ENCODE measurements at places on chromosomes 5 and 9.

DNA sequence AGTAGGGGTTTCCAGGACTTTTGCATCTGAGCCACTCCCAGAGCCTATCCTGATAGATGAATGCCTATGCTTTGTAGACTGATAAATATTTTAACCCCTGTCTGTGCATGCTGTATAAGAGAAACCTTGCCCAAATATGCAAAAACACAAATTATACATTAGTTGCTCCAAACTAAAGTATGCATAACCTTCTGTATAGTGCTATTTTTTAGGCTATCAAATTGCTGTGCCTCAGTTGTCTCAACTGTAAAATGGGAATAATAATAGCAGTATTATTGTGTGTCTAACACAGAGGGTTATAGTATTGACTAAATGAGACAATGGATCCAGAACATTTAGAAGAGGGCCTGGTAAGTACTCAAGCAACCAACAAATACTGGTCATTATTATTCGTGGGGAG is 117.7 kb downstream of the LIFR start:
- DNase-seq = no peak

GRCh38 chr9:127264462-127265219 is at the start of gene GARNL3:
GARNL3 (plus strand) TSS chr9:127264774; CDS start chr9:127264878, 104 bp downstream.
- DNase-seq = no peak

GRCh38 chr5:71587766-71588532 is 809 bp downstream of the MCCC2 start:
- DNase-seq = no peak

DNA sequence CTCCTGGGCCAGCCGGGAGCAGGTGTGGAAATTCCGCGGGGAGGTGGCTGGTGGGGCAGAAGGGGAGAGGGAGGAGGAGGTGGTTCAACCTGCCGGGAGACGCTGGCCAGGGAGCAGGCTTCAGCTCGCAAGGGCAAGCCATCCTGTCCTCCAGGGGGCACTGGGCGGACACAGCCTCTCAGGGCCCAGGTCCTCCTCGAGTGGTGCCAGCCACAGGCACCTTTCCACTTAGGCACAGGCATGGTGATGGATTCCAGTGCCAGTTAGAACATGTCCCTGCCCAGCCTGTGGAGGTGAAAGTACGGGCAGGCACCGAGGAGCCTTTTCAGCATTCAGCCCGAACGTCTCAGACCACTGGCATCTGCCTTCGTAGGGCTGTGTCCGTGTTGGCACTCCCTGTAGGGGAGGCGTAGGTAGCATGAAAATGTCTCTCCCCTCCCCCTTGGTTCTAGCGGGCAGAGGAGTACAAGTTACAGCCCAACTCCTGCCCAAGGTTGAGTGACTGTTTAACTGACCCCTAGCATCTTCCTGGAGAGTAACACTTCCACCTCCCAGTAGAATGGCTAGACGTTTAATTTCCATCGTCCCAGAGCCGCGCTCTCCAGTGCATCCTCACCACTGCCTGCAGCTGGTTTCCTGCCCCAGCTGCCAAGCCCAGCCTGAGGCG is 48.9 kb downstream of the DAB2IP start:
- DNase-seq = no peak

GRCh38 chr5:90093751-90094485 is 315.6 kb downstream of the CETN3 start:
- DNase-seq = no peak

GRCh38 chr5:144405991-144406390 is 235.3 kb downstream of the KCTD16 start:
- no peak for DNase-seq

DNA sequence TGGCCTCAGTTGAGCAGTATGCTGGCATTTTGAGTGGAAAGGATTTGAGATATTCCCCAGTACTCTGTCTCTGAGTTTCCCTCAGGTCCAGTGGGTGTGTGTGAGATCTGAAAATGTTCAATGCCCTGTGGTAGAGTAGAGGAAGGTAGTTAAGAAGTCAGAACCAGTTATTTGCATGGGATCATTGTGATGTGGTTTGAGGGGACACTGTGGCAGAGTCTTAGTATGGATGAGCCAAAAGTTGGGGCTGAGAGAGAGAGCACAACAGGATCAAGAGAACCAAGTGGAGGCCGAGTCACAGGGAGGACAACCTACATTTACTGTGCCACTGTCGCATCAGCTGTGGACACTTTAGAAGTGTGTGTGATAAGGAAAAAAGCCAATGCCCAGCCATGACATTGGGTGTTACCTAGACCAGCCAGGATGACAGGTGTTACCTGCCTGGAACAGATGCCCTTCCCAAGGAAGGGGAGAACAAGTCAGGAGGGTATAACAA is 128.9 kb upstream of the IL12B start:
- no peak for DNase-seq

DNA sequence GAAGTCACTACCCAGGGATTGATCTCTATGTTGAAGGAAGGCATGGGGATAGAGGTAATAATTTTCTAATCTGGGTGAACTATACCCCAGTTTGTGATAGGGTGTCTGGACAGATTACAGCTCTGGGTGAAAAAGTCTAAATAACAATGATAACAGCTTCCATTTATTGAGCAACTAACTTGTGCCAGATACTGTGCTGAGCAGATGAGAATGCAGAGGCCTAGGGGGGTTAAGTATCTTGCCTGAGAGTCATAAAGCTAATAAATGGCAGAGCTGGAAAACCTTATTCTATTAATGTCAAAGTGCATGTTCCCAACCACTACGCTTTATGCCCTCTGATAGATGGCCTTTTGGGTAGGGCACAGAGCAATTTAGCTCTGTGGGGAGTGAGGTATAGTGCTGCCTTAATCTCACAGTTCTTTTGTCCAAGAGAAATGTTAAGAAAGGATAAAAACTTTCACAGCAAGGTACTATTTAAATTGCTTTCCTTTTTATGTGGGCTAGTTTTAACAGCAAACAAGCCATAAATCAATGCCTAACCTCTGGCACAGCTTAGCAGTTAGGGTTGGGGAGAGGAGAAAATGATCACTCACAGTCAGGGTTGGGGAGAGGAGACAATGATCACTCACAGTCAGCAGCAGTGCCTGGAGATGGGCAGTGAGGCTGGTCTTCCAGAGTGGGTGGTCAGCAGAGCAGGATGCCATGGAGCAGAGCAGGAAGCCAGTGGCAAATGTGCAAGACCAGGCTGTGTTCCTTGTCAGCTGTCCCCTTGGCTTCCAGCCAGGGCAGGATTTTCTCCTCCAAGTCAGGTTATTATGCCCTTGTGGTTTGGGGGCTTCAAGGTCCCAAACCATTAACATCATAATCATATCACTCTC is 187.0 kb downstream of the CARTPT start:
- DNase-seq = no peak

DNA sequence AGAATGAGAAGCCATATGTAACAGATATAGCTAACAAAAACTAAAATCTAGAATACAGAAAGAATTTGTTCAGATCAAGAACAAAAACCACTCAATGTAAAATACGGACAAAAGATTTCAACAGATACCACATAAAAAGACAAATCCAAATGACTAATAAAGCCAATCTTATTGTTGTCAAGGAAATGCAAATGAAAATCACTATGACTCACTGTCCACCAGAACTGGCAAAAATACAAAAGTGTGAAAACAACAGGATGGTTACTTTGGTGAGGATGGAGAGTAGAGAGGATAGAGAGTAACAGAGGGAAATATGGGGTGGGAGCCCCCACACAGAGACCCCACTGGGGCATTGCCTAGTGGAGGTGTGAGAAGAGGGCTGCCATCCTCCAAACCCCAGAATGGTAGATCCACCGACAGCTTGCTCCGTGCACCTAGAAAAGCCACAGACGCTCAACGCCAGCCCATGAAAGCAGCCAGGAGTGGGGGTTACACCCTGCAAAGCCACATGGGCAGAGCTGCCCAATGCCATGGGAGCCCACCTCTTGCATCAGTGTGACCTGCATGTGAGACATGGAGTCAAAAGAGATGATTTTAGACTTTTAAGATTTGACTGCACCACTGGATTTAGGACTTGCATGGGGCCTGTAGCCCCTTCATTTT is 15.2 kb upstream of the RHOBTB3 start:
- DNase-seq = no peak

DNA sequence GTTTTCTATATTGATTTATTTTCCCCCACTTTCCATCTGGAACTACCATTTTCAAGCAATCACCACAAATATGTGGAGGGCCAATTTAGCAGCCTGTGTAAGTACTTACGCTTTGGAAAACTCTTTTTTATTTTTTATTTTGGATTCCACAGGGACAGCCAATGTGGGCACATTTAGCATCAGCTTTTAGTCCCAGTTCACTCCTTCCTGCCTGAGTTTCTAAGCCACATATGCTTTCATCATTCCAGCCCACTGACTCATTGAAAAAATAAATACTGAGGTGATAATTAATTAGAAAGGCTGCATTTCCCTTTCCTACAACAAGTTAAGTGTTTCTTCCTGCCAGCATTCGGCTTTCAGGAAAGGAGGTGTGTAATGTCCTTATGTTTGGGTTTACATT is 76.8 kb downstream of the TMEM167A start:
- no peak for DNase-seq
